ENCODE measurements at places on chromosomes 7 and 10.

DNA sequence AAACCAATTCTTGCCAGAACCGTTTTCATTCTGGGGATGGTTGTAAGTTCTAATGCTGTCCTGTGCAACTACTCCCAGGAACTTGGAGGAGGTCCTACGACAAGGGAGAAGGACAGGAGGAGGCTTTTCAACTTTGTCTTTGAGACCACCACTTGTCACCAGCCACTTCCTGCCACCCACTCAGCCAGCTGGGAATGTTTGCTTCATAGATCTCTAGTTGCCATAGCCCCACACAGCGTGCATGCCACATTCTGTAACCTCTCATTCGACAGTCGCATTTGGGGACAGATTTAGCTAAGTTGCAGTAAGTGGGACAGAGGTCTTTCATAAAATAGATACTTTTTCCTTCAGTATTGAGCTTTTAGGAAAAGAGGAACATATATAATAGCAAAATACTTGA is 78.0 kb downstream of the TAF3 start:
- DNase-seq: no peak

DNA sequence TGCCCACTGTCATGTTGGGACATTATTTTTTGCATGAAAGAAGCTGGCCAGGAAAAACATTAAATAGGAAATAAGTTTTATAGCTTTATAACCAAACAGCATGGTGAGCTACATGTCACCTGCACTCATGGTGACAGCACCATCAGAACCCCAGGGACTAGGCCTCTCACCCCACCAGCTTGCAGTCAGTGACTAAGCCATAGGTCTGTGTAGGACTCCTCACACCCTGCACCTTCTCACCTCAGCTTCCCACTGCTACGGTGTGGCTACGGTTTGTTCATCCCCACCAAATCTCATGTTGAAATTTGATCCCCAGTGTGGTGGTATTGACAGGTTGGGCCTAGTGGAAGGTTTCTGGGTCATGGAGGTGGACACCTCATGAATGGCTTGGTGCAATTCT is 161.3 kb upstream of the VIPR2 start:
- DNase-seq: no peak

DNA sequence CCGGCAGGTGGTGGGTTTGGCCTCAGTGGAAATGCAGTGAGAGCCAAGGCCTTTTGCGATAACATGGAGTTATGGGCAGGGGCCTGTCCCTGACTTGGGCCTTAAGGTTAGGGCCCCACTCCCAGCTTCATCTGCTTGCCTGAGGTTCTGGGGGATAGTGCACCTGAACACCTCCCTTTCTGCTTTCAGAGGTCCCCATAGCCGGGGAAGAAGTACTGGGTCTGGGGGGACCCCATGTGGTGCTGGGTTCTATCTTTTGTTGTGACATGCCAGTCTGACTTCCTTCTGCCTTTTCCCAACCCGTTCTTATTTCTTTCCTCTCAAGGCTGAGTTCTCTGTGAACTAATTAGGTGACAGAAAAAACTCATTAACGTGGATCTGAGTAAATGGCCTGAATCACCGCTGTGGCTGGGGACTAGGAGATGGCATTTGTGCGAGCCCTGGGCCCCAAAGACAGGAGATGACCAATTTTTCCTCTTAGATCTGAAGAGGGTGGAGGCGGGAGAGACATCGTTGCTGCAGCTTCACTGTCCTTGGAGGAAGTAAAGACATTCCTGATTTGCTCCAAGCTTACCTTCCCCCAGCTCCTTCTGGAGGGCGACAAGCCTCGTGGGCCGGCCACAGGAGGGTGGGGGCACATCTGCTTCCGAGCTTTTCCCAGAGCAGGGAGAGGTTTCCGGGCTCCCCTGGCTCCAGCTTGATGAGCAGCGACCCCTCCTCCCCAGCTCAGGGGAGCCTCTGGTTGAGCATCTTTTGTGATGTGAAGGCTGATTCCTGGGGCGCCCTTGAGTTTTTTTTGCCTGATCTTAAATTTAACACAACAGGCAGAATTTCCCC is 2.0 kb downstream of the AGAP3 start:
- no peak for DNase-seq

DNA sequence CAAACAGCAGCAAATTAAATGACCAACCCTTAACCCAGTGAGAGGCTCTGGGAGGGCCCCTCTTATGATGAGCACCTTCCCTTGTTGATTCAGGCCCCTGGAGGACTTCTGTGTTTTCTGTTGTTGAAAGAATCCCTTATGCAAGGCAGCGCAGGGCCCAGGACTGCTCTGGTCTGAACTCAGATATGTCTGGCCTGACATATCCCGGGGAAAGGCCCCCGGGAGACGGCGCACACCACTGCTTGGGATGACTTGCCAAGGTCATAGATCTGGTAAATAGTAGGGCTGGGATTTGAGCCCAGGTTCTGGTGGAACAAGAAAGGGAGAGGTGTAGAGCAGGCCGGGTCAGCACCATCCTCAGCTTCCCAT is 124.0 kb downstream of the AOAH start:
- no peak for DNase-seq

Measured in NT2/D1 (cell line).